ENCODE measurements at places on chromosomes 13 and 19. TPM values are rescaled to one million over a fixed set of nuclear protein-coding genes. Genes with fewer than 3 reads are reported as not detected.

ATP7B gene
- 0.45 TPM for total RNA-seq

GIPC3 gene
- 0.56 TPM for total RNA-seq

RPS28 gene
- 1,133 TPM for total RNA-seq

SMAD9 gene
- total RNA-seq, result not detected

CEACAM6 gene
- total RNA-seq, result not detected

TMEM190 gene
- not detected for total RNA-seq

VAV1 gene
- total RNA-seq, result 141 TPM

A1BG gene
- total RNA-seq, result 2.0 TPM

CDC34 gene
- total RNA-seq, result 101 TPM

PCDH17 gene
- not detected for total RNA-seq

ZNF93 gene
- total RNA-seq, result 5.2 TPM

ATXN8OS gene
- total RNA-seq, result not detected

GARIN5B gene
- not detected for total RNA-seq

MYO16 gene
- not detected for total RNA-seq

FUT3 gene
- not detected for total RNA-seq

ZNF836 gene
- total RNA-seq, result 27.9 TPM
